ENCODE measurements at places on chromosomes 2 and 18.

DNA sequence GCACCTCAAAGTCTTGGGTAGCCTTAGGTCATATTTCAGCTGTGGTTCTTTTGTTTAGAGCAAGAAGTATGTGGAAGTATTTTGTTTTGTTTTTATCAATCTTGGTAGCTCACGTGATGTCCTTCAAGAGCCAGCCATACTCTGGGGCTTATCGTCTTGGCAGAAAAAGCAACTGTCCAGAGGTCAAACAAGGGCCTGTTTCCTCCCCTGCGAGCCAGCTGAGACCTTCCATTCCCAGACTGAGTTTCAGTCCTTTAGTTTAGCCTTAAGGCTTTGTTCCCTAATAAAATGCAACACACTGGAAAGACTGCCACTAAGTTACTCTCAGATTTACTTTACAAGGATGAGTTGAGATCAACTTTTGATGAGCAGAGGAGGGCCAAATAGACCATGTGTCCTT is 63.5 kb downstream of the TXNL1 start:
- DNase-seq: no peak

DNA sequence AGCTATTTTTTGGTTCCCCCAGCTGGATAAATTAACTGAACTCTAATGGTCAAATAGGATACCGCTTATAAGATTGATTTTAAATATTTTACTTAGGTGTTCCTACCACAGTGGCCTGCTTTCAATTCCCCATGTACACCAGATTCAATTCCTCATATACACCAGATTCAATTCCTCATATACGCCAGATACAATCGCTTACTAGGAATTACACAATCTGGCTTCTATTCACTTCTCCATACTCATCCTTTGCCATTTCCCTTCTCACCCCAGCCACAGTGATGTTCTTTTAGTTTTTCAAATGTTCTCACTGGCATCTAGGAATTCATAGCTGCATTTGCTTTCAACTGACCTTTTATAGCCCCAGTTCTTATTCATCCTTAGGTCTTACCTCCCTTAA is 66.5 kb downstream of the SLC40A1 start:
- no peak for DNase-seq

DNA sequence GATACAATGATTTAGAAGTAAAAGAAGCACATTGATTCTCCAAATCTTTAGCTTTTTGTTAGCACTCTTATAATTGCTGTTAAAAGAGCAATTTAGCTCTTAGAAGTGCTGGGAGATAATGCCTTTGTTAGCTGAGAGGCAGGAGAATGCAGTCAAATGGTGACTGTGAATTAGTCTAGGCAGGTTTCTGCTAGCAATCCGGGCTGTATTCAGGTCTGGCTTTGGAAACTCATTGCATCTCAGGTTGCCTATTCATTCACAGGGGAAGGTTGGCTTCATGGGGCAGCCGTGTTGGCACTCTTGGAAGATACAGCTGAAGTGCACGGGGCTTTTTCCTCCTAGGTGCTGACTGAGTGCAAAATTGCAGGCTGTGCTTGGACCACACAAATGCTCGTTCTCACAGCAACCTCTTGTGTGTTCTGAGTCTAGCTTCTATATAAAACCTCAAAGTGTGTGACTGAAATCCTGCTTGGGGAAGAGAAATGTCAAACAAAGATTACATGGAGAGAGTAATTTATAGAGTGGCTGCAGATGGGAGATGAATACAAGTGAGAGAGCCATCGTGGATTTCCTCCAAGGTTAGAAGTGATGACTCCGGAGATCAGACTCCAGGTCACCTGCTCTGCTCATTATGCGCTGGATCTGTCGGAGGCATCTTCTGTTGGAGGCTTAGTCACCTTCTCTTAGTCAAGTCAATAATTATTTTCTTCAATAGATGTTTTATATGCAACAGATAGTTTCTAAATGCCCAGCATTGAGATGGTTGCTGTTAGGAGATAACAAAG is 167.8 kb downstream of the PMAIP1 start:
- no peak for DNase-seq

DNA sequence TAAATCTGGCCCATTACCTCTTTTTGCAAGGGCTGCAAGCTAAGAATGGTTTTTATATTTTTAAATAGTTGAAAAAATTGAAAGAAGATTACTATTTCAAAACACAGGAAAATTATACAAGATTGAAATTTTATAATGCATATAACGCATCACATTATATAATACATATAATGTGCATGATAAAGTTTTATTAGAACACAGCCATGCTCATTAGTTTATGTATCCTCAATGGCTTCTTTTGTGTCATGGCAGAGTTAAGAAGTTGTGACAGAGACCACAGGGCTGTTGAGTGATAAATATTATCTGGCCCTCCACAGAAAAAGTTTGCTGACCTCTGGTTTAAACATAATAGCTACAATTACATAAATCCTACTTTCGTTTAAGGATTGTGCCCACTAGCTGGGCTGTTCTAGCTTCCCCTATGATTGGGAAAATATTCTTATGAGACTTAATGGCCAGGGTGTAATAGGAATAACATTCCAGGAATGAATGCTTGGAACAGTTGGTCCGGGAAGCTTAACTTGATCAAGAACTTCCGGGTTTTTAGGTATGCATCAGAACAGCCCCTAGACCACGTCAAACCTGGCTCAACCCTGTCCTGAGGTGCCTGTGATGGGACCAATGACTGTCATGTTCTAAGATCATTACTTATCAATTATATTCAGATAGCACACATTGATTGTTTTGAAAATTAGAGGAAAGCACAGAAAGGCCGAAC is 98.7 kb upstream of the LPIN2 start:
- DNase-seq: no peak

- no peak for DNase-seq
Observed at GRCh38 chr2:67802824-67803223, 260.0 kb downstream of the C1D start.

- no peak for DNase-seq
Observed at GRCh38 chr2:233833345-233833744, 21.0 kb downstream of the HJURP start.

DNA sequence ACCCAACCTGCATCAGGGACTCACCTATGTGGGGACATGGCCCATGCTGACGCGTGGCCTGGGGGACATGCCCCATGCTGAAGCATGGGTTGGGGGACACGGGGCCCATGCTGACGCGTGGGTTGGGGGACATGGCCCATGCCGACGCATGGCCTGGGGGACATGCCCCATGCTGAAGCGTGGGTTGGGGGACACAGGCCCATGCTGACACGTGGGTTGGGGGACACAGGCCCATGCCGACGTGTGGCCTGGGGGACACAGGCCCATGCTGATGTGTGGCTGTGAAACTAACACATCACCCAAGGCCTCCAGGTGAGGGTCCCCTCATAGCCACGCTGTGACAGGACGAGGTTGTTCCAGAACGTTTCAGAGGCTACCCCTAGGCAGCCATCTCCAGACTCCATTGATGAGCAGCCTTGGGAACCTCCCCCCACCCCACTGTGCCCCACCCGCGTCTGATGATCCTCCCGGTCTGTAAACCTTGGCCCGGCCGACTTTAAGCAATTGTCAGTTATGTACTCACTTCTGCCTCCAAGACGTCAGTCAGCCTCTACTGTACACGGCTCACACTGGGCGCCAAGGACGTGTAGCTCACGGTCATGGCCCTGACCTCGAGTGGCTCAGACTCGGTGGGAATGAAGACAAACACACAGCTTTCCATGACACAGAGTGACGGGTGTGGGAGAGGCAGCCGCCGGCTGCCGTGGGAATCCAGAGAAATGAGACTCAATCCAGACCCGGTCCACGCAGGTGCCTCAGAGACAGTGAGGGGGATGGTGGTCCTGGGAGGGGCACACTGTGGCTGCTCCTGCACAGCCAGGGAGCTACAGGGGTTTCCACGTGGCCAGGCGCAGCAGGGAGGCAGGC is 50.2 kb upstream of the SLC66A3 start:
- DNase-seq: no peak
